ENCODE measurements at places on chromosomes 4 and X. TPM values are rescaled to one million over a fixed set of nuclear protein-coding genes. Genes with fewer than 3 reads are reported as not detected.
A peak's percentile ranks its signal among the peaks of the same experiment; 100 is the strongest.

DNA sequence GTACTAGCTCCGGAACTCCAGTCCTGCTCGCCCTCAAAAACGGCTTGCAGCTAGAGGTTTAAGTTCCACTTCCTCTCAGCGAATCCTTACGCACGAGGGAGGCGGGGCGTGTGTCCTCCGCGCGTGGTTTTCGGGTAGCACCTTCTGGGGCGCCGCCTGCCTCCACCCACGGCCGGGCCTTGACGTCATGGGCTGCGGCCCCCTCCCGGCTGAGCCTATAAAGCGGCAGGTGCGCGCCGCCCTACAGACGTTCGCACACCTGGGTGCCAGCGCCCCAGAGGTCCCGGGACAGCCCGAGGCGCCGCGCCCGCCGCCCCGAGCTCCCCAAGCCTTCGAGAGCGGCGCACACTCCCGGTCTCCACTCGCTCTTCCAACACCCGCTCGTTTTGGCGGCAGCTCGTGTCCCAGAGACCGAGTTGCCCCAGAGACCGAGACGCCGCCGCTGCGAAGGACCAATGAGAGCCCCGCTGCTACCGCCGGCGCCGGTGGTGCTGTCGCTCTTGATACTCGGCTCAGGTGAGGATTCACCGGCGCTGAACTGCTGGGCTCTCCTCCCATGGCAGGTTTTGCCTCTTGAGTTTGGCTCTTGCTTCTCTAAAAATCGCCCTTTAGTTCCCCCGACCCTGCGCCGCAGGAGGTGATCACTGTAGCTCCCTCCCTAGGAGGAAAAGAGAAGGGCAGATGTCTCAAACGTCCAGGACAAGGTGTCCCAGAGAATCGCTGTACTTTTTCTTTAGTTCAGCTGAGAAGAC lies at the start of gene AREG:
Gene AREG (plus strand): TSS at position 246 of the 752 bp plus-strand sequence. CDS start 210 bp downstream, at position 456.
- DNase-seq, result peak; percentile 12

- no peak for DNase-seq
These were observed 72.8 kb upstream of the RAI2 start for GRCh38 chrX:17933856-17934255.

FTHL17 gene
- total RNA-seq, result not detected

SERTM2 gene
- total RNA-seq, result not detected

SPIN2A gene
- 0.40 TPM for total RNA-seq

RNF128 gene
- total RNA-seq, result 0.10 TPM
